HS-5 (cell line): ENCODE measurements at places on chromosomes 1 and 21.

GRCh38 chr1:234154320-234155251, 218.7 kb upstream of the COA6 start:
- DNase-seq, result peak; percentile 50

- DNase-seq, result no peak
Measured at GRCh38 chr1:235022981-235023710, 105.5 kb downstream of the TOMM20 start.

DNA sequence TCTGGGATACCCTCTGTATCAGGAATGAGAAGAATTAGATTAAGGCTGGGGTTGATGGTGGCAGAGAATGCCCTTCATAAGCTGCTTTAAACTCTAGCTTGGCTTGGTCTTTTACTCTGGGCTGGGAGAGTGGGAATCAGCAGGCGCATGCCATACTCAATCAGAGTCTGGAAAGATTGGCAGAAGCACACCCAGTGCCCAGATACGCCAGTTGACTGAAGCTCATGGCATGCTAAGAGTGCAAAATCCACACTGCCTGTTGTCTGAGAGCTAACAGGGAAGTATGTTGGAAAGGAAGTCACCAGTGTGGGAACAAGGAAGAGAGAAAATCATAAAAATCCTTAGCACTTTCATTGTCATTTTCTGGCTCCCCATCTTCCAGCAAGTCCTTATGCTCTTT, 53.0 kb downstream of the HMCN1 start:
- no peak for DNase-seq

DNA sequence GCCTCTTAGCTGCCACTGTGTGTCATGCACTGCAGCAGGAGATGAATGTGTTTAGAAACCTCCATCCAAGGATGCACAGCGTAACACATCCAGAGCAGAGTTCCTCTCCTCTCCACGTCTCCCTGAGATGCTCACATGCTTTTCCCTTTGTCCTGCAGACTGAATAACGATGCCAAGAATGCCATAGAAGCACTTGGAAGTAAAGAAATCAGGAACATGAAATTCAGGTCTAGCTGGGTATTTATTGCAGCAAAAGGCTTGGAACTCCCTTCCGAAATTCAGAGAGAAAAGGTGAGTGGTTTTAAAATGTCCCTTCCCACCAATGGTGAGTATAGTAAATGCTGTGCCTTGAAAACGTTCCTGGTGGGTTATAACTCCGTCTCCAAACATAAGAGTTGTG, 13.4 kb upstream of the MX2 start:
- no peak for DNase-seq

GRCh38 chr1:207862241-207862787, 48.6 kb downstream of the CD34 start:
- DNase-seq, result peak; percentile 19

GRCh38 chr1:29811727-29812407, 575.5 kb downstream of the PTPRU start:
- DNase-seq, result no peak

GRCh38 chr1:235883261-235883927, 16.7 kb upstream of the LYST start:
- peak; percentile 86 for DNase-seq

DNA sequence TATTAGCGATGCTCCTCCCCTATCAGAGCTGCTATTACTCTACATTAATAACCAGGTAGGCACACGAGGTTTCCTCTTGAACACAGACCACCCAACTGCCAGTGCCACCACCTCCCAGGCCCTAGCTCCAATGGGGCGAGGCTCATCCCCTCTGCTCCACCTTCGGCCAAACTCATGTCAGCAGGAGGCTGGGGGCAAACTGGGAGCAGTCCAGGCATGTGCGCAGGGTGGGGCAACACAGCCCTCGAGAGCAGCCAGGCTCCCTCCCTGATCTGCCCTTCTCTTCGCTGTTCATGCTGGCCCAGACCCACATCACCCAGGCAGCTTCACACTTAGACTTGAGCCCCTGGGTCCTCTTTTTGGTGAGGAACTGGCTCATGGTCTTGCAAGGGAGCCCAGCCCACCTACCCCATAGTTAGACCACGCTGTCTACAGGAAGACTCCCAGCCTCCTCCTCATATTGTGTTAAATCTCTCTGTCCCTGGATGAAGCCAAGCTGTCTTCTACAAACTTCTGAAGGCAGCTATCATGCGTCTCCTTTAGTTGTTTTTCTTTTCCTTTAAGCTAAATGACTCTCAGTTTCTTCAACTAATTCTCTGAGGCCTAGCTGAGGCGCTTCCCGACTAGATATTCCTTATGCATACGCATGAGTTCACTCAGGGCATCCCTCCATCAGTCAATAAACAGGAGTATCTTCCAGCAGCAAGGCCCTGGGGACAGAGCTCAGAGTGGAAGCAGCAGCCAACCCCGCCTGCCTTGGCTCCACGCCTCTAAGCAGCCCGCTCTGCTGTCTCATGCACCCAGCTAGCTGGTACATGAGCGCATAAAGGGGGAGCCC, 12.0 kb downstream of the TMEM9 start:
- DNase-seq, result no peak

- no peak for DNase-seq
Measured at GRCh38 chr1:228650141-228650540, 85.1 kb upstream of the RHOU start.

- DNase-seq, result no peak
Measured at GRCh38 chr1:91526496-91526895, 25.8 kb downstream of the CDC7 start.

DNA sequence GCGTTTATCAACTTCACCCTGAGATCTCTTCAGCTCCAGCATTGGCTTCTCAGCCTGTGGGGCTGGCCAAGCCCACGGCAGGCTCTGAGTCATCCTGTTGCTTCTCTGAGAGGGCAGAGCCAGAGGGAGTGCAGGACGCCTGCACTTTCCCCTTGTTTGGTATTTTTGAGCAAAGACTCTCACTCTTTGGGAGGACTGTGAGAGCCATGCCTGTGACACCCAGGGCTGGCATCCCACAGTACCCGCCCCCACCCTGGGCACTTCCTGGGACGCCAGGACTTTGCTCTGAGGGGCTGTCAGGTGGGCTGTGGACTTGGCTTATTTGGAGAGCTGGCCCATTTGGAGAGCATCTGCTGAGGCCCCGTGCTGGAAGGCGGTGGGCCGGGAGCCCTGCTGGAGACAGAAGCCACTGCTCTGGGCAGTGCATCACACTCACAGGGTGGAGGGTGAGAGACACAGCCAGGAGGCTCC, 37.4 kb downstream of the VANGL1 start:
- DNase-seq, result peak; percentile 31

DNA sequence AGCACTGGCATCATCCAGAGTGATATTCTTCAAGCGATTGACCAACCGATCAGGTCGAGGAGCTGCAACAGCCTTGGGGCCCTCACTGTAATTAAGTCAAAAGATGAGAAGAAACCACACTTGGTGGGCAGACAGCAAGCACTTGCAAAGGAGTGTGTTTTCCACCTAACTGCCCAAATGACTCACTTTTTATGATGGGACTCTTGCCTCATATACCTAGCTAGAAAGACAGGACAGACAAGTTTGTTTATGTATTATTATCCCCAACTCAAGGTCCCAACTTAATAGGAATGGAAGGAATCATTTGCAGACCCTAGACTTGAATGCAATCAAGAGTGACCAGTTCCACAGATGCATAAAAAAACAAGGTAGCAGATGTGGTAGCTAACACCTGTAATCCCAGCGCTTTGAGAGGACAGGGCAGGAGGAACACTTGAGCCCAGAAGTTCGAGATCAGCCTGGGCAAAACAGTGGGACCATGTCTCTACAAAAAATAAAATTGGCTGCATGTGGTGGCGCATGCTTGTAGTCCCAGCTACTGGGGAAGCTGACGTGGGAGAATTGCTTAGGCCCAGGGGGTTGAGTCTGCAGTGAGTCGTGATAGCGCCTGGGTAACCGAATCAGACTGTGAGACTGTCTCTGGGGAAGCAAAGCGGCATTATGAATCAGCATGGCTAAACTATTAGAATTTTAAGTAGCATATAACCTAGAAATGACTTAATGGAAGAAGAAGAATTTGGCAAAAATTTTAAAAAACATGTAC, 2.3 kb upstream of the NRAS start:
- peak; percentile 15 for DNase-seq

GRCh38 chr1:16243936-16244649, 7.1 kb upstream of the CPLANE2 start:
- DNase-seq, result no peak

DNA sequence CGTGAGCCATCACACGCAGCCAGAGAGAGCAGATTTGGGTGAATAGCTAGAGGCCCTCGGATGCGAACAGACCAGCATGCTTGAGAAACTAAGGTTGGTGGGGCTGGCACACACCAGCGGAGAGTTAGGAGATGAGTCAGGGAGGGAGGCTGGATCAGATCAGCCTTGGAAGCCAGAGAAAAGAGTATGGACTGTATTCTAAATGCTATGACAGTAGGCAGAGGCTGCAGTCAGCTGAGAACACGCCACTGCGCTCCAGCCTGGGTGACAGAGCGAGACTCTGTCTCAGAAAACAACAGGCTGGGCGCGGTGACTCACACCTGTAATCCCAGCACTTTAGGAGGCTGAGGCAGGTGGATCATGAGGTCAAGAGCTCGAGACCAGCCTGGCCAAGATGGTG, 4.0 kb upstream of the PLEKHM2 start:
- DNase-seq, result peak; percentile 58

- DNase-seq, result peak; percentile 60
Measured at GRCh38 chr1:203915811-203916210, 54.4 kb downstream of the SNRPE start.

DNA sequence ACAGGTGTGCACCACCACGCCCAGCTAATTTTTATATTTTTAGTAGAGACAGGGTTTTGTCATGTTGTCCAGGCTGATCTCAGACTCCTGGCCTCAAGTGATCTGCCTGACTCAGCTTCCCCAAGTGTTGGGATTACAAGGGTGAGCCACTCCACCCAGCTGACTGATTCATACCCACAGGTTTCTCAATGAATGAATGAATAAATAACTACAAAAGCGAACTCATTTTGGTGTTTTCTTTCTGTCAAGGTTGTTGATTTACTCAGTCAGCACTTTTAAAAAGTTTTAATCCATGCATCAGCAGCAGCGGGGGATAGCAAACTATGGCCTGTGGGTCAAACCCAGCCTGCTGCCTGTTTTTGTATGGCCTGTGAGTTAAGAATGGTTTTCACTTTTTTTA, 217.5 kb downstream of the FAF1 start:
- DNase-seq, result peak; percentile 3

GRCh38 chr1:227155004-227155403, 163.3 kb downstream of the CDC42BPA start:
- DNase-seq, result no peak
